Stimulated activated effector memory CD8-positive, alpha-beta T cell treated with anti-CD3 and anti-CD28 coated beads, Interleukin-12 subunit alpha, Interleukin-12 subunit beta, amount 100 ng/mL, for 72 hours (primary cell): ENCODE measurements at places on chromosomes 12 and 14.

- no peak for DNase-seq
Observed at GRCh38 chr12:122063694-122064024, 14.9 kb upstream of the MLXIP start.

GRCh38 chr12:86148071-86148470 lies 108.1 kb downstream of the MGAT4C start:
- DNase-seq, result no peak

GRCh38 chr12:1870086-1870485 lies 48.4 kb downstream of the CACNA2D4 start:
- DNase-seq, result no peak

- no peak for DNase-seq
Observed at GRCh38 chr12:102475355-102475754, 5.0 kb downstream of the IGF1 start.

DNA sequence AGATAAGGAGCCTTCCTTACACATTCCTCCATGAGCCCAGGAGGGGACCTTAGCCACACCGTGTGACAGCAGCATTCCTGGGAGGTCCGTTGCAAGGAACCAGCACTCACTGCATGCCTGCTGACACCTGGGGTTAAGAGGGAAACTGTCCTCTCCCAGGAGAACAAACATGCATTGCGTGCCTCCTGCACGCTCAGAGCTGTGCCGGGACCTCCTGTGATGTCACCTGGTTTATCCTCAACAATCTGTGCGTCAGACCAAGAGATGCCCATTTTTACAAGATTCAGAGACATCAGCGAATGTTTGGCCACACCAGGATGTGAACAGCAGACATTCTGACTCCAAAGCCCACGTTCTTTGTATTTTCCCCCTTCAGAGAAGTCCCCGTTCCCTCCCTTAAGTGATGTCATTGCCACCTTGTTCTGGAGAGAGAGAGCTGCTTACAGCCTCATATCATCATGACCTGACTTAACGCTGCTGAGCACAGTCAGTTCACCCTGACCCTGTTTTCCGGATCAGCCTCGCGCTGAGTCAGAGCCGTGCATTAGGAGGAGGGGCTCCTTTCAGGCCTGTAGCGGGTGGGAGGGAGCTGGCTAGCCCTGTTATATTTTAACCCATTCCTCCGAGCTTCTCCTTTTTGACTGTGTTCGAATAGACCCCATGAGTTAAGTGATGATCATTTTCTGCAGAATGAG lies 36.2 kb downstream of the TMEM120B start:
- no peak for DNase-seq

DNA sequence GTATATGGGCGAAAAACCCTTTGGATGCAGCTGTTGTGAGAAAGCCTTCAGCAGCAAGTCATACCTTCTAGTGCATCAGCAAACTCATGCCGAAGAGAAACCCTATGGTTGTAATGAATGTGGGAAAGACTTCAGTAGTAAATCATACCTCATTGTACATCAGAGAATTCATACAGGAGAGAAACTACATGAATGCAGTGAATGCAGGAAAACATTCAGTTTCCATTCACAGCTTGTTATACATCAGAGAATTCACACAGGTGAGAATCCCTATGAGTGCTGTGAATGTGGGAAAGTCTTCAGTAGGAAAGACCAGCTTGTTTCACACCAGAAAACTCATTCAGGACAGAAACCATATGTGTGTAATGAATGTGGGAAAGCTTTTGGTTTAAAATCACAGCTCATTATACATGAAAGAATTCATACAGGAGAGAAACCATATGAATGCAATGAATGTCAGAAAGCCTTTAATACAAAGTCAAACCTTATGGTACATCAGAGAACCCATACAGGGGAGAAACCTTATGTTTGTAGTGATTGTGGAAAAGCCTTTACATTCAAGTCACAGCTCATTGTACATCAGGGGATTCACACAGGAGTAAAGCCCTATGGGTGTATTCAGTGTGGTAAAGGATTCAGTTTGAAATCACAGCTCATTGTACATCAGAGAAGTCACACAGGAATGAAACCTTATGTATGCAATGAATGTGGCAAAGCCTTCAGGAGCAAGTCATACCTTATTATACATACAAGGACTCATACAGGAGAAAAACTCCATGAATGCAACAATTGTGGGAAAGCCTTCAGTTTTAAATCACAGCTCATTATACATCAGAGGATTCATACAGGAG lies 21.4 kb downstream of the ZNF268 start:
- DNase-seq, result no peak

- DNase-seq, result no peak
Observed at GRCh38 chr12:116303929-116304328, 26.4 kb upstream of the MED13L start.

- no peak for DNase-seq
Observed at GRCh38 chr14:21026988-21027315, 2.1 kb upstream of the NDRG2 start.

- no peak for DNase-seq
Observed at GRCh38 chr12:66808606-66809005, 129.7 kb upstream of the GRIP1 start.

- no peak for DNase-seq
Observed at GRCh38 chr12:18967814-18968213, 161.7 kb upstream of the PLEKHA5 start.

DNA sequence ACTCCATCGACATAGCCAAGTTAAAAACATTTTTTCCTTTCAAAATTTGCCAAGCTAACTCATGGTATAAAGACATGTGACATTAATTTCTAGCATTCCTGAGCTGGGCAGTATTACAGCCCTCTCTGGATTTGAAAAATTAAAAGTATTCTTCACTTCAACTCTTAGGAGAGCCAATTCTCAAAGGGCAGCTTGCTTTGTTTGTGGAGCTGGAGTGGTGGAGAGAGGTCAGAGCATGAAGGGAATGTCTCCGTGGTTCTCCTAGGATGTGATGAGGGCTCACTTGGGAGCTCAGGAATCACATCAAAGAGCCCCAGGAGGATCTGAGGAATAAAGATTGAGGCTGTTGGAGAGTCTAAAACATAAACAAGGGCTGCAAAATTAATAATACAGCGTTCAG lies 46.9 kb upstream of the RGS6 start:
- no peak for DNase-seq

DNA sequence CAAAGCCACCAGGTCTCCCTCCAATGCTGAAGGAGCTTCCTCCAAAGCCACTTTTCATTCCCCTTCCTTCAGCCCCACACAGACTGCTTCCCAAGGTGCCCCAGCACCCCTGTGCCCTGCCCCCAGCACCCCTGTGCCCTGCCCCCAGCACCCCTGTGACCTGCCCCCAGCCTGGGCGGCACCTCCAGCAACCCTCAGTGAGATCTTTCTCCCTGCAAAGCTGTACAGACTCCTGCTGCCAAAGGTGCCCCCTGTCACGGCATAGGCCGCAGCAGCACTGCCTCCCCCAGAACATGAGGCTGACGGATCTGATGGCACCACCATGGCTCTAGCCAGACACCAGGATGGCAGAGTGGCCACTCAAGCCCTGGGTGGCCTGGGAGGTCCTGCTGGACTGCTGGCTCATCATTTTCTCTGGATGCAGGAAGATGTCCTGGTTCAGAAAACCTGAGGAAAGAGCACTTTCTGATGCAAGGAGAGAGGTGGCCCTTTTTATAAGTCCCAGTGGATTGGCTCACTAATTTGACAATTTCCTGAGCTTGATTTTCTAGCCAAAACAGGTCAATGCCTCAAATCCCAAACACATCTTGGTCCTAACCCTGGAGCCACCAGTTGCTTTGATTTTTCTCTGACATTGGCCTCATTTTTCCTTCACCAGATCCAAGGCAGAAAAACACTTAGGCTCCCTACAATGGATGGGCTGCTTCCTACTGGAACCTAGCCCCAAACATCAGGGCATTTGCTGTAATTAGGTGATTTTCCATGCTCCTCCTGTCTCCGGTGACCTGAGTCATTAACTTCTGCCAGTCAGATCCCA lies 32.7 kb upstream of the KRT77 start:
- DNase-seq, result no peak

DNA sequence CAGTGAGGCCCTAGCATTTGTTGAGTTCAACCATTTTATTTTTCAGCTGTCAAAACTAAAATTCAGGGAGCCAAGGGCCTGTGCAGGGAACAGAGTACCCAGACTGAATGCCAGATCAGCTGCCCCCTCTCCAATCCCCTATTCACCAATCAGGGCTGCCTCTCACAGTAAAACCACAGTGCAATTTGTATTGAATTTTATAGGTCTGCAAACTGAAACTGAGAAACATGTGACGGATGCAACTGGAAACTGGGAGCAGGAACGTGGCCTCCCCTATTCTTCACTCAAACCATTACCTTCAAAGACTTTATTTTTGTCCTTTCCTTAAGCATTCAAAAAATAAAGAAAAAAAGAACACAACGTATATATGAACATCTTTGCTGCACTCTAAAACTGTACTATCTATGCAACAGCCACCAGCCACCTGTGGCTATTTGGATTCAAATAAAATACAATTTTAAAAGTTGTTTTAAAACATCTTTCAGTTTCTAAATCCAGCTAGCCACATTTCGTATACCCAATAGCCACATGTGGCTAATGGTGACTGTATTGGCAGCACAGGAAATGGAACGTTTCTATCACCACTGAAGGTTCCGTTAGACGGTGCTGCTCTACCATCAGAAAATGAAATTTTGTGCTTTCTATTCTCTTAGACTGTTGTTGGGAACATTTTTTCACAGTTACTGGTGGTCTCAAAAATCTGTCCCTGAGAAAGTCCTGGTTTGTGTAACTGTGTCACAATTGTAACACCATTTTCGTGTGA lies 371.3 kb upstream of the FAR2 start:
- DNase-seq, result no peak

DNA sequence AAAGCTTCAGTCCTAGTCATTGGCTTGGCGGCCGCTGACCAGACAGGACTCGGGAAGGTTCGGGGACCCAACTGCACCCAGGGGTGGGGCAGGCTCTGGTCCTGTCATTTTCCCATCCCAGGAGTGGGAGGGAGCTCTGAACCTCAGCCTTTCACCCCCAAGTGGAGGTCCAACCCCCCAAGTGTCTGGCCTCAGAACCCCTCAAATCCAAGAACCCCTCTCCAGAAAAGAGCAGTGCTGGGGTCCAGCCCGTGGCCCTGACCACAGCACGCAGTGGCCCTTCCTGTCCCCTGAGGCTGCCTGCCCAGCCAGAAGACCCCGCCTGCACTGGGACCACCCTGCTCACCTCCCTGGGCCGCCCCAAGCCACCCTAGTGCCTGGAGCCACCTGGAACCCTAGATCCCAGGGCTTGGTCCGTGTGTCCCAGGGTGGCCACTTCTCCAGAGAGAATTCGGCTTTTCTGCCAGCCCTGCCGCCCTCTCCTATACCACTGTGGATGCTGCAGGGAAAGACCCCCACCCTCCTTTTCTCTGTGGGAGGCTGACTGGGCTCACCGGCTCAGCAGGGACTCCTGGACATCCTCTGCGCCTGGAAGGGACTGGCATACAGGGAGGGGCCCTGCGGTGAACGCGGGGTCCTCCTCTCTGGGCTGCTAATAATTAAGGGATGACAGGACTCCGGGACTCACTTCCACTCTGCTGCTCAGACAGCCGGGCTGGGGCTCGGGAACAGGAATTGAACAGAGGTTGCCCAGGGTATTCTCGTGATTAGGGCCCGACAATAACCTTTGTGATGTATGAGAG lies 326.9 kb upstream of the SFSWAP start:
- no peak for DNase-seq

DNA sequence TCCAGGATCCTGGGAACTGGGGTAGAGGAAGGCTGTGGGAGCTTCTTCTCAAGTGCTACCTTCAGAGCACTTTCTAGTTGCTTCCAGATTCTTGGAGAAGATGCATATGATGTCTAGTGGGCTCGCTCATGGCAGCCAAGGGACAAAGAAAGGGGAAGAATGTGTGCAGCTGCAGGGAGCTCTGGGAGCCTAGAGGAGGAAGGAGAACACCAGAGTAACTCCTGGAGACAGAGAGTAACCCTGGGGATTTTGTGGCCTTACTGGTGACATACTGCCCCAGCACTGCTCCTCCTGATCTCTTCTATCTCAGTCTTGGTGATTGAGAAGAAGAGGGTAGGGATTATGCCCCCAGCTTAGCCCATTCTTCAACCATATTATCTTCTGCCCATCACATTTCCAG lies 10.3 kb upstream of the SP7 start:
- DNase-seq, result no peak

- no peak for DNase-seq
Observed at GRCh38 chr12:62660756-62661155, 194.1 kb downstream of the MON2 start.

GRCh38 chr12:132141976-132142678 lies 2.0 kb downstream of the DDX51 start:
- DNase-seq, result no peak

- peak; percentile 11 for DNase-seq
Observed at GRCh38 chr12:109393437-109394345, 46.0 kb downstream of the MYO1H start.

GRCh38 chr14:77102154-77102553 lies 4.1 kb downstream of the CIPC start:
- no peak for DNase-seq

- DNase-seq, result no peak
Observed at GRCh38 chr14:91324606-91325575, 80.4 kb upstream of the GPR68 start.

DNA sequence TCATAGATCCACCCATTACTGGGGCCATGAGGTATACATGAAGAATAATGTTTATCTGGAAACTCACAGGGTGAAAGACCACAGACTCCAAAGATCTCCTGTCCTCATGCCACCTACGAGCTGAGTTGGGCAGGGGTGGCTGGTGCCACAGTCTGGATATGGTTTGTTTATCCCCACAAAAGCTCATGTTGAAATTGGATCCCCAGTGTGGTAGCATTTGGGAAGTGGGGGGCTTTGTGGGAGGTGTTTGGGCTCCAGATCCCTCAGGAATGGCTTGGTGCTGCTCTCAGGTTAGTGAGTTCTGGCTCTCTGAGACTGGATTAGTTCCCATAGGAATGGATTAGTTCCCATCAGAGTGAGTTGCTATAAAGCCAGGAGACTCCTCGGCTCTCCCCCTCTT lies 192.3 kb upstream of the FSCB start:
- DNase-seq, result no peak

- DNase-seq, result no peak
Observed at GRCh38 chr14:53491884-53492277, 338.8 kb upstream of the DDHD1 start.

DNA sequence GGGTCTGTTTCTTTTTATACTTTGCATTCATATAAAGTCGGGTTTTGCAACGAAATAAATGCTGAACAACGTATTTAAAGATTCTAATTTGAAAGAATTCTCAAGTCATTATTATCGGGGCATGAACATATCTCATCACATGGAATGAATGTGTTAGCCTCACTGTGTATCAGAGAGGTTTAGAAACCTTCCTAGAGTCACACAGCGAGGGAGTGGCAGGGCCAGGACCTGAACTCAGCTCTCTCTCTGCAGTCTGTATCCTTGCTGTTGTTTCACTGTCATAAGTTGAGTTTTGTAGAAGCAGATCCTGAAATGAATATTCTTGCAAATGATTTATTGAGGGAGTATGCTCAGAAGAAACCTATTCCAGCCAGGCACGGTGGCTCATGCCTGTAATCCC lies 209.2 kb upstream of the NOS1 start:
- DNase-seq, result no peak

- DNase-seq, result peak; percentile 48
Observed at GRCh38 chr12:1795221-1795784, 25.1 kb upstream of the LRTM2 start.

- no peak for DNase-seq
Observed at GRCh38 chr14:38210587-38211216, 3.0 kb downstream of the SSTR1 start.
